ENCODE measurements at places on chromosomes 3 and 15. TPM values are rescaled to one million over a fixed set of nuclear protein-coding genes. Genes with fewer than 3 reads are reported as not detected.

Gene ADAMTS9
- total RNA-seq: 15.1 TPM

Gene LOXL1
- total RNA-seq: 12.9 TPM

Gene DET1
- 7.6 TPM for total RNA-seq

Gene MUSTN1
- total RNA-seq: 10.9 TPM

Gene SSUH2
- total RNA-seq: 0.57 TPM

Gene PROK2
- total RNA-seq: 0.22 TPM

Gene ZBTB20
- total RNA-seq: 57.5 TPM

Gene CCDC39
- total RNA-seq: not detected
